ENCODE measurements at places on chromosomes 16 and 17.

DNA sequence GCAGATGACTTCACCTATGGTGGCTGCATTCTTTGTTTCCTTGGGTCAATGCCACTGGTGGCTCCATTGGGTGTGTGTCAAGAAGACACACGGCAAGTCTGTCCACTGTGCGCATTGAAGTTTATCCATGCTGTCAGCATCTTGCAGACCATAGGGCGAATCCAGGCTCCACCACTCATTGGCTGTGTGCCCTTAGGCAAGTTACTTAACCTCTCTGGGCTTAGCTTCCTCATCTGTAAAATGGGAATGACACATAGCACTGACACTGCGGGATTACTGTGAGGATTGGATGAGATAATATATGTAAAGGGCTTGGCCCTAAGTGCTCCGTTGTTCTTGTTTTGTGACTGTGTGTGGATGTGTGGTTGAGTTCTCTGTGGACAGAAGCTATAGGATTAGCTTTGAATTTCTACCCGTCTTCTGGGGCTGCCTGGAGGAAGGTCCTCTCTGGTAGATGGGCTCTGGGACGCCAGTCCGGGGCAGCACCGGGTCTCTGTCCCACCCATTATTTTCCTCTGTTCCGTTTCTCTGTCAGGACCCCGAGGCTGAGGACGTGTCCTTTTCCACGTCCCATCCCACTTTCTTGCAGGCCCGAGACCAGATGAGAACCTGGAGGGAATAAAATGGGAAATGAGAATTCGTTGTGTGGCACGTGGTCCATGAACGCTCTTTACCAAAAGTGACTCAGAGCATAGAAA, 178.4 kb downstream of the IRF8 start:
- DNase-seq, result no peak

- no peak for DNase-seq
Observed at GRCh38 chr17:50466371-50467113, 2.1 kb downstream of the CHAD start.

DNA sequence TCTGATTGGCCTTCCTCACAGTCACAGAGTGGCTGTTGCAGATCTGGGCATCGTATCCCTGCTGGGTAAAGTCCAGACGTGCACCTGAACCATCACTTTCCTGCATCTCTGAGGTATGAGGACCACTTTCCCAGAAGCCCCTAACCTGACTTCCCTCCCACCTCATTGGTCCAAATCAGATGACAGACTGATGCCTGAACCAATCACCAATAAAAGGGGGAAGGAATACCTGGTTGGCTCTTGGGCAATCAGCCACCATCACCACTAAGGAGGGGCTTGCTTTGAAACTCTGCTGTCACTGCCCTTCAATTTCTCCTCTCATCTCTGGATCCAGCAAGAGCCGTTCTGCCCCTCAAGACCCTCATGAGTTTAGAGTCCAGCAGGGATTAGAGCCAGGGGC, 13.6 kb upstream of the WFDC1 start:
- DNase-seq, result no peak

- DNase-seq, result no peak
Observed at GRCh38 chr16:17237350-17237944, 233.3 kb downstream of the XYLT1 start.

GRCh38 chr16:1812732-1813163, 13.9 kb downstream of the HAGH start:
- DNase-seq, result no peak

- DNase-seq, result peak; percentile 58
Observed at GRCh38 chr16:54290833-54291655, 4.5 kb upstream of the IRX3 start.

GRCh38 chr17:6043405-6043804, 26.8 kb upstream of the WSCD1 start:
- no peak for DNase-seq

DNA sequence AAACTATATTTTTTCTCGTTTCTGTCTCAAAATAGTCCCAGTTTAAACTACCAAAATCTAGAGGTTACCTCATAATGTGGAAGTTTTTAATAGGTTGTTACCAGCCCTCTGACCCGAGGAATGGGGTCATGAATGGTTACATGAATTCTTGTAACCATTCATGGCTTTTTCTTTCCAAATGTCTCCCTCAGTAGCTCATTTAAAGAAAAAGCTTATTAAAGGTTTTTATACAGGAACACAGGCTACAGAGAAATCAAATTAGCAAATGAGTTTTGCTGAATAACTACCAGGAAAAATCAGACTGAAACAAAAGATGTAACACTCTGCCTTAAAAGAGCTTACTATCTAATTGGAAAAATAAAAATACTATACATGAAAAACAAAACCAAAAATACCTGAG, 63.4 kb downstream of the SMURF2 start:
- no peak for DNase-seq

GRCh38 chr17:7329374-7329996, 350 bp upstream of the NEURL4 start:
- DNase-seq, result peak; percentile 99

- no peak for DNase-seq
Observed at GRCh38 chr17:42273474-42274252, 2.5 kb downstream of the STAT5B start.

DNA sequence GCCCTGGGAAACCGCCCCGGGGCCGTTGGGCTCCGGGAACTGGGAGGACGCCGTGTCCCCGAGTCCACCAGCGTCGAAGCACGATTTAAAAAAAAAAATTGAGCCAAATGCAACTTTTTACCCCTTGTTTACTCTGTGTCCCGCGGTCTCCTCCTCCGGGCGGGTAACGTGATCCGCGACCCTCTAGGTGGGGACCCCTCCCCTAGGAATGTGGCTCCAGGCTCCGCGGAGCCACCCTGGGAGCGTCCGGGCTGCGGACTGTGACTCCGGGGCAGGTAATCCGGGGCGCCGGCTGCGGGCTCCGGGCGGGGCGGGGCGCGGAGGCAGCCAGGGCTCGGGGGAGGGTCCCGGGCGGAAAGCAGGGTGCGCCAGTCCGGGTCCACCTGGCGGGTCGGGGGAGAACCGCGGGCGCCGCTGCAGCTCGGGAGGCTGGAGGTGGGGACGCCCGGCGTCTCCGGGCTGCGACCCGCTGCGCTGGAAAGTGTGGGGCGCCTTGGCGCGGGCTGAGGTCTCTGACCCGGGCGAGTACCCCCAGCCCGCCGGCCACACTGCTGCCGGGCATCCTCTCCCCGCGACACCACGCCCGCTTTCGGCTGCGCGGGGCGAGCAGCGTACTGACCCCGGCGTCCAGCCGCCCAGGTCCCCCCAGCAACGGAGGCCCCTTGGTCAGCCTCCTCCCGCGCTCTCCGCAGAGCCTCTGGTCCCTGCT, 852 bp upstream of the HELZ start:
- DNase-seq, result no peak

DNA sequence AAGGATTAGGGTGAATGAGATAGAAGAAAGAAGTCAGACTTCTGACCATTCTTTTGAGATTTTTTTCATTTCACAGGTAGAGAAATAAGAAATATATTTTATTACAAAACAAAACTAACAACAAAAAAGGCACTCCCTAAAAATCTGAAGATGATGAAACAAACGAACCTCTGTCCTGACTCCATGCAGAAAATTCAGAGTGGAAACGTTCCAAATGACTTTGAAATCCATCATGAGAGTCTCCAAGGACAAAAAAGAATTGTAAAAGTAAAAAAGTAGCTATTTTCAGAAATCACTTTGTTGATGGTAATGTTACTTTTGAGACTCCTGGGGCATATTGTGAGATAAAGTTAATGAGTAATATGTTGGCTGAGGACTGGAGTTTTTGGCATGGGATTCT, 26.4 kb upstream of the MNT start:
- no peak for DNase-seq

- DNase-seq, result no peak
Observed at GRCh38 chr16:29769507-29769906, 8.5 kb upstream of the ZG16 start.

- DNase-seq, result no peak
Observed at GRCh38 chr17:14784997-14785696, 480.0 kb downstream of the PMP22 start.

DNA sequence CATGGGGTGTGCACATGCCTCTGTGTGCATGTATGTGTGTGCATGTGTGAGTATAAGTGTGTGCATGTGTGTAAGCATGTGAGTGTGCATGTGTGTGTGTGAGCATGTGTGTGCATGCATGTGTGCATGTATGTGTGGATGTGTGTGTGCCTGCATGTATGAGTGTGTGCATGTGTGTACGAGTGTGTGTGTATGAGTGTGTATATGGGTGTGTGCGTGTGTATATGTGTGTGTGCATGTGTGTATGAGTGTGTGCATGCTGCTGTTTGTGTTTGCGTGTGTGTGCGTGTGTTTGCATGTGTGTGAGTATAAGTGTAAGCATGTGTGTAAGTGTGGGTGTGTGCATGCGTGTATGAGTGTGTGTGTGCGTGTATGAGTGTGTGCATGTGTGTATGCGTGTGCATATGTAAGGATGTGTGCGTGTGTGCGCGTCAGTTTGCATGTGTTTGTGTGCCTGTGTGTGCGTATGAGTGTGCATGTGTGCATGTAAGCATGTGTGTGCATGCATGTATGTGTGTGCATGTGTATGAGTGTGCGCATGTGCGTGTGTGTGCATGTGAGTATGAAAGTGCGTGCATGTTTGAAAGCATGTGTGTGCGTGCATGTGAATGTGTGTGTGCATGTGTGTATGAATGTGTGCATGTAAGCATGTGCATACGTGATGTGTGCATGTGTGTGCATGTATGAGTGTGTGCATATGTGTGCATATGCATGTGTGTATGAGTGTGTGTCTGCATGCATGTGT, 8.6 kb downstream of the TPSD1 start:
- no peak for DNase-seq
